Activated CD4-positive, alpha-beta memory T cell treated with anti-CD3 and anti-CD28 coated beads, Interleukin-2, amount 10 ng/mL, durations not matched to agents 7 days and 5 days (primary cell): ENCODE measurements at places on chromosomes 2 and 18. TPM values are rescaled to one million over a fixed set of nuclear protein-coding genes. Genes with fewer than 3 reads are reported as not detected.

TCF7L1 gene
- not detected for total RNA-seq

GRCh38 chr2:130825966-130826253 lies 10.8 kb upstream of the ARHGEF4 start:
- no peak for DNase-seq
- no peak overlapping the region for H3K27ac ChIP-seq
- peaks cover 25% of the 10 kb centered on the region for H3K4me1 ChIP-seq
- H3K36me3 ChIP-seq, result no peaks in the 10 kb centered on the region
- H3K27me3 ChIP-seq, result peaks cover 11% of the 10 kb centered on the region

DNA sequence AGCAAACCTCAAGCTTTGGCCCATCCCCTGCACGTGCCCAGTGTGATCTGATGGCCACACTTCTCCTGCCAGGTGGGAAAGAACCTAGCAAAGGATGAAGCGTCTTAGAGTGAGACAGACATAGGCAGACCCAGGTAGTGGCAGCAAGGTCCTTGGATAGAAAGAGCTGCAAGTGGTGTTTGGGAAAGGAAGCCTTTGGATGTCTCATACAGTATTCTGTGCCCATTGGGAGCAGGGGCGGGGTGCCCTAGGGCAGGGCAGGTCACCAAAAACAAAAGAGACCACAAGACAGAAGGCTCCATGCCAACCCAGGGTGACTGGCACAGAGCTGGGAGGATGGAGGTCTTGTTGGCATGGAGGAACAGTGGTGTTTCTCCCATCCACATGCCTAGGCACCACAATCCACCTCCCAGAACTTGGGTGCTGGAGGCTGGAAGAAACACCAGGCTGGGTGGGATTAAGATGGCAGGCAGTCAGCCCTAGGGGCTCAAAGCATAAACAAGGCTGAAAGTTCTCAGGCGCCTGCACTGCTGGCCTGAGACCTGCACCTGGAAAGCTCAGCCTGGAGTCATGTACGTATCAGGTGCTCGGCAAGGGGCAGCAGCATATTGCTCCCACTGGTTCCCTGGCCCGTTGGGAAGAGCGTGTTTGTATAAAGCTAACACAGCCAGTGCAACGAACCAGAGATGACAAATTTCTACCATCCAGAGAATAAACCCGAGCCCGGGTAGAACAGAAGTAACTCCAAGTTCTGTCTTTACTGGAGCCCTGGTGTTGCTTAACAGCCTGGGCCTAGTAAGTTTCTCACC lies 52.9 kb downstream of the CRACDL start:
- DNase-seq, result no peak
- H3K27ac ChIP-seq, result no peak overlapping the region
- no peak overlapping the region for H3K4me3 ChIP-seq
- peaks cover 20% of the 10 kb centered on the region for H3K27me3 ChIP-seq
- peaks cover 6% of the 10 kb centered on the region for H3K36me3 ChIP-seq
- H3K4me1 ChIP-seq, result no peaks in the 10 kb centered on the region

- H3K4me1 ChIP-seq, result no peaks in the 10 kb centered on the region
- H3K36me3 ChIP-seq, result no peaks in the 10 kb centered on the region
- H3K4me3 ChIP-seq, result no peak overlapping the region
- H3K27me3 ChIP-seq, result no peaks in the 10 kb centered on the region
- H3K27ac ChIP-seq, result no peak overlapping the region
These were observed 223.0 kb upstream of the DOK6 start for GRCh38 chr18:69177702-69178101.

GRCh38 chr2:138964418-138964817 lies 184.2 kb upstream of the NXPH2 start:
- no peak for DNase-seq
- no peak overlapping the region for H3K4me3 ChIP-seq
- H3K36me3 ChIP-seq, result no peaks in the 10 kb centered on the region
- no peaks in the 10 kb centered on the region for H3K4me1 ChIP-seq
- H3K27ac ChIP-seq, result no peak overlapping the region

DNA sequence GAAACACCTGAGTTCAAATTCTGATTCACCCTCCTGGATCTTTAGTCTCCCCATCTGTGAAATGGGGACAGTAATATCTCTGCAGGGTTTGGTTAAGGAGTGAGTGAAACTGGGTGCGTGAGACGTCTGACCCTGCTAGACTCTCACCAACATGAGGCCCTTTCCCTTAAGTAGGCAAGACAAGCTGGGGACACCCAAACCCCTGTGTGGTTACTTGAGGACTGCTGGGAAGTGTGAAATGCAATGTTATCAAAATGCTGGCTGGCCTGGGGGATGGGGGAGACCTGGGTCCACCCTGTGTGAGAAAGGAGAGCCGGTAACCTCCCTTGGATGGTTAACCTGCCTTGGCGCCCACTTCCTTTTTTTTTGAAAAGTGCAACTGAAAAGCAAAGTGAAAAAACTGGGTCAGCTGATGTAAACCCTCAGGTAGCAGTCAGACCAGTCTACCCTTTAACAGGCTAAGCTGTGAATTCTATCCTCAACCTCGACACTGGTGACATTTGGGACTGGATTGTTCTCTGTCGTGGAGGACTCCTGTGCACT lies 82.3 kb downstream of the INPP5D start:
- H3K4me3 ChIP-seq, result peak overlapping the region; percentile 46
- no peaks in the 10 kb centered on the region for H3K27me3 ChIP-seq
- H3K27ac ChIP-seq, result peak overlapping the region; percentile 92
- peak; percentile 73 for DNase-seq
- H3K36me3 ChIP-seq, result peaks cover 84% of the 10 kb centered on the region

- H3K27me3 ChIP-seq, result peaks cover 45% of the 10 kb centered on the region
- H3K4me3 ChIP-seq, result no peak overlapping the region
These were observed 89.3 kb upstream of the SMAD2 start for GRCh38 chr18:48019557-48020325.

GRCh38 chr2:169509298-169509885 lies at the start of gene KLHL41:
KLHL41 (plus strand) TSS chr2:169509702; CDS start chr2:169509779, 77 bp downstream.
- DNase-seq, result no peak
- H3K27ac ChIP-seq, result no peak within 1 kb of the TSS
- H3K4me3 ChIP-seq, result no peak within 1 kb of the TSS
- H3K4me1 ChIP-seq, result peaks cover 4% of the 10 kb centered on the region
